ENCODE measurements at places on chromosomes 7 and 10.

DNA sequence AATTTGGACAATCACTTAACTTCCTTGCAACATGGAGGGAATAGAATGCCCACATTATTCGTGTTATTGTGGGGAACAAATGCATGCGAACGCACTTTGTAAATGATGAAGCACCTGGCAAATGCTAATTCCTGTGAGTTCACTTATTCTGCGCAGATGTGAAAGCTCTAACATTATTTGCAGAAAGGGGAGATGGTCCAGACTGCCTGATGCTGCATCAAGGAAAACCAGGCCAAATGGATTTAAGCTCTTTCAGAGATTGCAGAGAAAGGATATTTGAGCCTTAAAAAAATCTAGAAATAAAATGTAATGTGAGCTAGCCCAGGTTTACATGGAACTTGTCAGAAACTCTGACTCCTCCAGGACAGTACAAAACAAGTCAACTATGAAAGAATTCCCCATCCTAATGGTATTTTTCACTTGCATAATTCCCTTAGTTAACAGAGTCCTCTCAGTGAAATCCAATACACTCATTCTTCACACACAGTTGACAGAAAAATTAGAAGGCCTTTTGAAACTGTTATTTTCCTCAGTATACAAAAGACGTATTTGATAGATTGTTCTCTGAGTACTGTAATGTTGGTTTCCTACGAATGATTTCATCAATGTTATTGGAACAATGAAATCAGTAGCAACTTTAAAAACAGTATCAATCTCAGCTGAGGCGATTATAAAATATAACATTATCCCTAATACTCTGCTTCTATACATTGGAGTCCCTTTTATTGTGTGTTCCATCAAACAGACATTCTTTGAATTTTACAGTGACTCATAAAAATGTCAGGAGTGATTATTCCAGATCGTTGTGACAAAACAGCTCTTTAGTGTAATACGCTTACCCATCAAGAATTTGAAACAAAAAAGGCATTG, 136.3 kb upstream of the ANK3 start:
- no peak for DNase-seq

- DNase-seq, result no peak
Observed at GRCh38 chr10:96378741-96379140, 19.9 kb upstream of the OPALIN start.

- DNase-seq, result no peak
Observed at GRCh38 chr7:92043637-92044036, 90.6 kb downstream of the CYP51A1 start.

- no peak for DNase-seq
Observed at GRCh38 chr7:50621206-50621605, 56.0 kb upstream of the DDC start.

DNA sequence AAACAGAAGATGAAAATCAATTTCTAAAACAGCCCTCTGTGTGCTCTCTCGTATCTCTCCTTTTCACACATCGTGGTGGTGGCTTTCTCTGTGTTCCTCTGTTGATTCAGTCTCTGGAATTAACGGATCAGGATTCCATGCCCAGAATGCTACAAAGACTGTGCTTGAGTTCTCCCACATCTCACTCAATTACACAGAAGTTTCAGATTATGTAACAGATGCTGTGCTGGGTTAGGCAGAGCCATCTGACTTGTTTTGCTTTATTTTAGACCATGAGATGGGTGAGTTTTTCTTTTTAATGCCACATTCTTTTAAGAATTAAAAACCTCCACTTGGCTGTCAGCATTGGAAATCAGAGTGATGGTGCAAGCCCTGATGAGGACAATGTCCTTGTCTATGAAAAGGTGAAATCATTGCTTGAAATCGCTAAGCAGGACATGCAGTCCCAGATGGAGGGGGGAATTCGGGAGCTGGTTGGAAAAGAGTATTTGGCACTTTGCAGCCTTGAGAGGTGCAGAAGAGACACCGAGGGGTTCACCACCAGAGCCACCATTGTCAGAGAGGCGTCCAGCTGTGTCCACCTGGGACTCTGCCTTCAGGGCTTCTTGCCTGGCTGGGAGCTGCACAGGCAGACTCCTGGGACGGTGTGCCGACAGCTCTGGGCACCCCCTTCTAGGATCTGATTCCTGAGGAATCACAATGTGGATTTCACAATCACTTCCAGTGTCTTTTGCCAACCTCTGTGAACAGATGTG, 80.4 kb downstream of the EGFR start:
- no peak for DNase-seq

DNA sequence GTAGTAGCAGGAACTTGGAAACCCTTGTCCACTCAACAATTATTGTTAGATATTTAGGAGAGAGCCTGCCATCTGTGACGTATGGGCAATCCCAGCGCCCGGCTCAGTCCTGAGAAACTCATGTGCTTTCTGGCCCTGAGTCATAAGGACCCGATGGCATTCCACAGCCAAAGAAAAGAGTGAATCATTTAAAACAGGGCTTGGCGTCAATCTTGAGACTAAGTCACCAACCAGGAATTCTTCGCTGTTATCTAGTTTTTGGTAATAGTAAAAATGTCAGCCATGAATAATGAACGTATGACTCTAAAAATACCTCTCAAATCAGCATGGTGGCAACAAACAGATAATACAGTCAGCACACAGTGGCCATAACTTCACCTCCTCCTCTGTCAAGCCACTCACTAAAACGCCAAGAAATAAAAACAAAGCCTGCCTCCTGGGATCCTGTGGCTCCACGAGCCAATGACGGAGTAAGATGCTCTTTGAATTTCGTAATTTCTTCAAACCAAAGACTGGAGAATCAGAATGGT, 140.8 kb downstream of the ADAM12 start:
- DNase-seq, result no peak
